ENCODE measurements at places on chromosomes 16 and 17.

DNA sequence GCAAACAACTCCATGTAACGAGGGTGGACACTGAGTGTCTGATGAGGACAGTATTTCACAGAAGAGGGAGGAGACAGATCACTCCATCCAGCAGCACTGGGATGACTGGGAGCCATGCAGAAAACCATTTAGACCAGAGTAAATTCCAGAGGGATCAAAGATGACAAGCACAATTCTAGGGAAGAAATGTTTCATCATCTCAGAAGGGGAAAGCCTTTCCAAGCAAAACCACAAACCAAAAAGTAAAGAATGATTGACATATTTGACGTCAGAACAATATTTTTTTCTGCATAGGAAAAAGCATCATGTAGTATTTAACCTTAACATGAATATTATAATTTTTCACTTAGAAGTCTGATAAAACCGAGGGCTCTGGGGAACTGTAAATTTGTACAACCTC, 4.8 kb downstream of the DNASE1 start:
- DNase-seq: no peak

- no peak for DNase-seq
Measured at GRCh38 chr17:45740553-45741330, 43.4 kb upstream of the CRHR1 start.

GRCh38 chr16:59470556-59470955, 736.4 kb upstream of the GOT2 start:
- DNase-seq: no peak

GRCh38 chr16:4915226-4915761, 21.7 kb downstream of the PPL start:
- no peak for DNase-seq

GRCh38 chr16:61654962-61655361, 381.3 kb downstream of the CDH8 start:
- DNase-seq: no peak

GRCh38 chr17:208429-208828, 27.0 kb upstream of the DOC2B start:
- no peak for DNase-seq

DNA sequence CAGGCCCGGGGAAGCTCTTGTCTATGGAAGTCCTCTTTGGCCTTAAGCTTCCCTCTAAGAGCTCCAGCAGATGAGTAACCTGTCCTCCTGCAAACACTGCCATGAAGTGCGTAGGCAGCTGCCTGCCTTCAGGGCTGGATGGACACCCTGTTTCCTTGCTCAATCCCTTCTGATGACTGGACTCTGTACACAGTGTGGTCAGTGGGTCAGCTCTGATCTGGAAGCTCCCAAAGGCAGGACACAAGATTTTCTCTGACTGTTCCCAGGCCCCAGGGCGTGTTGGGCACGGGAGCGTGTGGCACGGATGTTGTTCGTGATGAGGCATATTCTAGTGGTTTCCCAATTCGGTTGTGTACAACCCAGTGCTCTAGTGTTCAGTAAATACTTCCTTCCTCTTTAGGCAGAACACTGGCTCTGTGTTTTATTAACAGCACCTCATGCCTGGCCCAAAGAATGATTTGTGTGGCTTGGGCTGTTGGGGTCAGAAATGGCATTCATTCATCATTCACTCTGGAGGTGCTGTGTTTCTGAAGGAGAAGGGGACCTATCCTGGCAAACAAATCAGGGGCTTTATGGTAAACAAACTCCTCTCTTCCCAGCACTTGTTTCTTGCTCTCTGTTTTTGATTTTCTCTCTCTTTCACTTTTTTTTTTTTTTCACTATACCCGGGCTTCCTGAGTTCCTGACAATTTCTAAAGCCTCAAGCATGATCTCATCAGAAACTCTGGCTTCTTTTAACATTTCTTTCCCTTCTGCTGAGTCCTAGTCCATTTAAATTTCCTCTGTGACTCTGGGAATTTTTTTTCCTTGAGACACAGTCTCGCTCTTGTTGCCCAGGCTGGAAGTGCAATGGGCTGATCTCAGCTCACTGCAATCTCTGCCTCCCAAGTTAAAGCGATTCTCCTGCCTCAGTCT, 12.0 kb upstream of the RNF157 start:
- DNase-seq: peak; percentile 91

DNA sequence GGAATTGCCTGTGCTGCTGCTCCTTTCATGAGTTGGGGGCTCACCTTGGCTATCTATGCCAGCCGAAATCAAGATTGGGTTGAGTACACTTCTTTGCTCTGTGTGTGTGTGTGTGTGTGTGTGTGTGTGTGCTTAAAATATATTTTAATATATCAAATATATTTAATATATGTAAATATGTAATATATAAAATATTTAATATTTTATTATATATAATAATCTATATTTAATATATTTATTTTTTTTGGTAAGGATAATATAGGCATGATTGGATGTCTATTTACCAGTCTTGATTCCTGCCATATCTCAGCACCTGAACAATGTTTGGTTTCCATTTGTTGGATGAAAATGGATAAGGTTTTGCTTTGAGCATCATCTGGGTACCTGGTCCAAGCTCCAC, 399.3 kb downstream of the CA10 start:
- DNase-seq: no peak

GRCh38 chr17:12731839-12732238, 57.5 kb upstream of the ARHGAP44 start:
- DNase-seq: no peak

DNA sequence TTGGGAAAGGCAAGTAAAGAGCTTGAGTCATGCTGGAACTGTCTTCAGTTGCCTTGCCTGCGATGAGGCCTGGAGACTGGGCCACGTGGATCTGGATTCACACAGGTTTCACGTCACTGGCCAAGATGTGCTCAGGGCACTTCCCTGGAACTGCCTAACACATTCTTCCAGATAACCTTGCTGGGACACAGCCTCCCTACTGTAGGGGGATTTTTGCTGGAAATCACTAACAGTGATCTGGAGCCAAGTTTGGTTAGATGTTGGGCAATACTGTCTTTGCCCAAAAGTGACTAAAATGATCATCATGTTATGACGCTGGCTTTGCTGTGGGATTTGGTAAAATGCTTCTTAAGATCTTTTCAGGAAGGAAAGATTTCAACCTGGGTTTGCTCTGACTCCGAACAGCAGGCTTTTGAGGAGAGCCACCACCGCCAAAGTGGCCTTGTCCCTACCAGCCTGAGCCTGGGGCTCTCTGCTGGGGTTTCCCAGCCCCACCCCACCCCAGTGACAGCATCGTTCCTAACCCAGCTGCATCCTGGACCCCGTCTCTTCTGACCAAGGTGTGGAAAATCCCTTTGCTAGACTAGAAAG, 14.7 kb downstream of the C1QTNF1 start:
- DNase-seq: no peak

- DNase-seq: no peak
Measured at GRCh38 chr17:48491527-48492273, 39.1 kb downstream of the HOXB1 start.

DNA sequence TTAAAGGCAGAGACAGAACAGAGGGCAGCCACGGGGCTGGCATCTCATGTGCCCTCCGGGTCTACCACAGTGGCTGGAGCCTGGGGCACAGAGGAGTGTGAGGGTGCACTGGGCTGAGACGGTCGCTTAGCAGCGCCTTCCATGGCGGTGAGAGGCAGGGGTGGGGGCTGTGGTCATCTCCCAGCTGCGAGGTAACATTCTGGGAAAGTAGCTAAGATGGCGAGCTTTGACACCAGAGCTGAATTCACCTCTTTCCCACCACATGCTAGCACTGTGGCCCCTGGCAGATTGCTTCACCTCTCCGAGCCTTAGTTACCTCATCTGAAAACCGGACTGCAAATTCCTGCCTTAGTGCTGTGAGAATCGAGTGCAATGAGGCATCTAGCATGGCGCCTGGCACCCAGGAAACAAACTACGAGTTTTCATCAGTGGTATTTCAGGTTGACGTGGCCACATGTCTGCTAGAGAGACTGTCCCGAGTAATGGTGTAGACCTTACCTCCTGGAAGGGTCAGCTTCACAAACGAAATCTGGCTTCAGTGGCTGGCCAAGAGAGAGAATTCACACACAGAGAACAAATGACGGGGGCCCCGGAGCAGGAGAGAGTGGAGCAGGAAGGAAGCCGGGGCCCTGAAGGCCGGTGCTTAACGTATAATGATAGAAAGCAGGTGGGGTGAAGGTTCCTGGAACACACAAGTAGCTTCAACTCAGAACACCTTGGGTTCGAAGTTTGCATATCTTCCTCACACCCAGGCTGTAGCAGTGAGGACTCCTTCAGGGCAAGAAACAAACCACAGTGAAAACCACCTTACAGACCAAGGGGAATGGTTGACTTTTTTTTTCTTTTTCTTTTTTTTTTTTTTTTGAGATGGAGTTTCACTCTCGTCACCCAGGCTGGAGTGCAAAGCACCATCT, 63.9 kb upstream of the RPH3AL start:
- DNase-seq: no peak

- DNase-seq: no peak
Measured at GRCh38 chr17:55845385-55845784, 94.5 kb downstream of the PCTP start.
